OCI-M1 (cell line): ENCODE measurements at places on chromosomes 4 and X.

DNA sequence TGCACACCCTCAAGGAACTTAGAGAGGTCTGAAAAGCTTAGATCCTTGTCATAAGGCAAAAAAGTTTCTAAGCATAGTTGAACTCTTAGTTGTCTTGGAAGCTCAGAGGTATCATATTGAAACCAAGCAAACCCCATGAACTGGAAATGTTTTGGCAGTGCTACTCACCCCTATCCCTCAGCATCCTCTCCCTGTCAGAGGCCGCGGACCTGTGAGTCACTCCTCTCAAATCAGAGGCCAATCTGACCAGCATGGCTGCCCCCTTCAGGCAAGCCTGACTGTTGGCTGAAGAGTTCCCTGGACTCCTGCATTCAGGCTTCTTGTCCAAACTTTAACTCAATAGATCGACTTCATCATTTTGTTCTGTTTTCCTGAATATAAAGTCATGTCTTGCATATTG, 69.4 kb downstream of the KCNIP4 start:
- peak; percentile 51 for DNase-seq

- no peak for DNase-seq
These were observed 4.0 kb downstream of the LAP3 start for GRCh38 chr4:17580969-17581368.

DNA sequence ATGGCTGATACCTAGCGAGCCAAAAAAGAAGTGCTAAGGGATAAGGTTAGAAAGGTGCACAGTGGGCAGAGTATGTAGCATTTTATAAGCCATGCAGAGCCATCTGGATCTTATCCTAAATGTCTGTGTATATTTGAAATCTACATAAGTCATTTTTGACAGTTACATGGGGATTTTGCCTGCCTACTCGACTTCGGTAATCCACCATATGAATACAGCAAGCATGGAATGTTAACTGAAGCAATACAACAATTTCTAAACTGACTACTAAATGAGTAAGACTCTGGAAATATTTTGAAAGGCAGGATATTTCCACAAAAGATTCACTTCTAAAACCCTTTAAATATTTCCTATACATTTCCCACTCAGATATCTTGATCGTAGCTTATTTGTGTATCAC, 122.5 kb downstream of the KCNIP4 start:
- no peak for DNase-seq

- DNase-seq, result no peak
These were observed 217.2 kb upstream of the ARSJ start for GRCh38 chr4:114196606-114197005.

- no peak for DNase-seq
These were observed 204.0 kb downstream of the SCFD2 start for GRCh38 chr4:53161787-53162433.

DNA sequence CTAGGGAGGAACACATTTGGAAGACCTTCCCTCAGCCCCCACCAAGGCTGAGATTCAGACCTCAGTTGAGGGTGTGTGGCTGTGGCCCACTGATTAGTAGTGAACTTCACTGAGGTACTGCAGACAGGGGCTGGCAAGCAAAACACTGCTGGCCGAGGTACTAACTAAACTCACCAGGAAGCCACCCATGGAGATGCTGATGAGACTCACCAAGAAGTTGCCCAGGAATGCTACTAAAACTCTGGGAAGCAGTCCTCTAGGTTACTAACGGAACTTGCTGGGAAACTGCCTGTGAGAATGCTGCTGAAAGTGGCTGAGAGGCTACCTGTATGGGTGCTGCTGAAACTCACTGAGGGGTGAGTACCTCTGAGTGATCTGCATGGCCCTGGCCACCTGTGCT, 372.4 kb upstream of the RPS6KA3 start:
- DNase-seq, result no peak

GRCh38 chrX:24285082-24285481, 28.8 kb downstream of the SUPT20HL2 start:
- peak; percentile 43 for DNase-seq
